ENCODE measurements at places on chromosomes 2 and 18.

GRCh38 chr2:112605926-112606325 lies 21.5 kb downstream of the CHCHD5 start:
- no peak for DNase-seq

- DNase-seq, result no peak
Observed at GRCh38 chr2:23617167-23617810, 232.3 kb downstream of the KLHL29 start.

- DNase-seq, result no peak
Observed at GRCh38 chr2:138919120-138919747, 139.0 kb upstream of the NXPH2 start.

GRCh38 chr2:96396602-96397001 lies 61.0 kb downstream of the NCAPH start:
- DNase-seq, result no peak

DNA sequence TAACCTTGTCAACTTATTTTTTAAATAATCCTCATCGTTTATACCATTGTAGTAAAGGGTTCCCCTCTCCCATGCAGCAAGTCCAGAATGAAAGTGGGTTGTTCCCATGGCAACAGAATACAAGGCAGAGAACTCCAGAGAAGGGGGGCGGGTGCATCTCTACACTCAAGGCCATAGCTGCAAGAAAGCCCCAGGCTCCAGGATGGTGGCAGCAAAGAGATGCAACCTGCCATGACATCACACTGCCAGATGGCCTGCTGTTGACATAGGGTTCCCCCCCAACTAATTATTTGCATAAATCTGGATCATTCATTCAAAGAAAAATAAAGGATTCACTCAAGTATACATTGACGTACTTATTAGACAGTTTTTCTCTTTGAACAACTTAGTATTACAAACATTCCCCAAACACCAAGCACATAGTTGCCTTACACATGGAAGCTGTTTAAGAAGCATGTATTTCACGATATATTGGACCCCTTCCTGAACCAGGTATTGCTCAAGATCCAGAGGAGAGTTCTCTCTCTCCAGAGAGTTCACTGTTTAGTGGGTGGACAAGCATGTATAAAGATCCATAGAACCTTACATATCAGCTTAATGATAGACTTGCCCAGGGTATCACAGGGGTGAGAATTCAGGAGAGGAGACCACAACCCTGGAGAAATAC lies 87.4 kb upstream of the KLF7 start:
- no peak for DNase-seq

DNA sequence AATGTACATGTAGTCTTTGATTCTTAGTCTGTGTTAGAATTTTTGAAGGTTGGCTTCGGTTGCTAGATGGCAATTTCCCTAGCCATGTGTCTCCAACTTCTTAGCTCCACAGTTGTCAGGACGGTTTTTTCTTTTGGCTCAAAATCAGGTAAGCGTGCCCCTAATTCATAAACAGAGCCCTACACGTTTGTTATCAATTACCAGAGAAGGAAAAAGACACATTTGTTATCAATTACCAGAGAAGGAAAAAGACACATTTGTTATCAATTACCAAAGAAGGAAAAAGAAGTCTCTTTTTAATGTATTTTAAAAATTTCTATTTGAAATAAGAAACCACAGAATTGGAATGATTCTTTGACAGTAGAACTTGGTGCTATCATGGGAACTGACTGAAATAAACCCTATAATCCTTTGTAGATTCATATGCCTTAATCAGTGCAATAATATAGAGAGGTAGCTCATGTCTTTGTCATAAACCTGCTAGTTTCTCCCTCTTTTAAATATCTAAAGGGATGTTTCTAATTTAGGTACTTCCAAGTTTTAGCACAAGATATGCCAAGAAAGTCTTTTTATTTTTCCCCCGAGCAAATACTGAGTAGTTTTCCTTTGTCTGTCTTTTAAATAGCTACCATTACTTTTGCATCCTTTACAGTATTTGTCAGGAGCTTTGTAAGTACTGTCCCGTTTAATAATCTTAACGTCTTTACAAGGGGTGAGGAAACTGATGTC lies 35.9 kb downstream of the CAMKMT start:
- DNase-seq, result no peak

- no peak for DNase-seq
Observed at GRCh38 chr2:16254356-16254965, 314.1 kb downstream of the MYCN start.
